T47D (cell line): ENCODE measurements at places on chromosomes 5 and 9.

GRCh38 chr5:32714836-32715235, 3.7 kb downstream of the NPR3 start:
- DNase-seq: no peak

GRCh38 chr9:69535911-69536310, 136.3 kb downstream of the APBA1 start:
- DNase-seq: no peak

DNA sequence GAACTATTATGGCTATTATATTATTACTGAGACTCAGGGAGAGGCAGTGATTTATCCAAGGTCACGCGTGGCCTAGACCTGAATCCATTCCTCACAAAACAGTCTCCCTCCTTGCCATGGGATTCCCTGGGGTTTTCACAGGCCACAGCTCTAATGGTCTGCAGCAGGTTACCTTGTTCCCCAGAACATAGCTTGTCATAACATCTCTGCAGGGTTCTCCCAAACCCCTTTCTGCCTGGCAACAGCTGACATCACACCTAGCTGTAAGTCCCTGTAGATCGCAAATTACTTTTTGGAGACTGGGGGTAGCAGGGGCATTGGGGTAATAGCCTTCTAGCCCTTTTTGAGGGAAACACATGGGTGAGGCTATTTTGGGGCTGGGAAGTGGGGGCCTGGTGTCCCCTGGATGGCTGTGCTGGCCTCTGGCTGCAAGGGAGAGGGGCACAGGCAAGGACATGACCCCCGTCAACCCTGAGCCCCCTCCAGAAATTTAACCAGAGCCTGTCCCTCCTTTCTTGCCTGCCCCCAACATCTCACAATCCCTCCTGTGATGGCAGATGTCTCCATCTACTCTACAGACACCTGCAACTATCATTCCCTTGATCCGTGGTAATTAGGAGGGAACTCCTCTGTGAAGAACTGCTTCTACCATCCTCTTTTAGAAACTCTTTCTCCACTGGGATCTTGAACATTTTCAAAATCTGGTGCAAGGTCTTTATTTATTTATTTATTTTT, 1.3 kb downstream of the CD74 start:
- DNase-seq: peak; percentile 65

GRCh38 chr9:119003882-119004617, 365.2 kb downstream of the BRINP1 start:
- no peak for DNase-seq

DNA sequence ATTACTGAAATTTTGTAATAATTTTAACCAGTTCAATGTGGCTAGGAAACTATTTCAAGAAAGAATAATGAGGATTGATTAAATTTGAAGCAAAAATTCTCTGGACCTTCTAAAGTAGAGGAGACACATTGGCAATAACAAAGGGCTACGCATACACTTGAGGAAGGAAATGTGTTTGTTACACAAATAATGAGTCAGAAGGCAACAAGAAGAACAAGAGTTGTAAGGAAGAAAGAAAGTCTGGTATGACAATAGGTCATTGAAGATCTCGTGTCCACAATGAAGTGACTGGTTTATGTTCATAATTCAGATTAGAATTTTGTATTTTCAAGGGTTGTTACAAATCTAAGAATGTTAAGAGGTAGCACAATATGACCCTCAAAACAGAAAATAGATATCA, 25.8 kb downstream of the ST8SIA4 start:
- DNase-seq: no peak

GRCh38 chr5:126624534-126624933, 23.8 kb downstream of the PHAX start:
- no peak for DNase-seq

DNA sequence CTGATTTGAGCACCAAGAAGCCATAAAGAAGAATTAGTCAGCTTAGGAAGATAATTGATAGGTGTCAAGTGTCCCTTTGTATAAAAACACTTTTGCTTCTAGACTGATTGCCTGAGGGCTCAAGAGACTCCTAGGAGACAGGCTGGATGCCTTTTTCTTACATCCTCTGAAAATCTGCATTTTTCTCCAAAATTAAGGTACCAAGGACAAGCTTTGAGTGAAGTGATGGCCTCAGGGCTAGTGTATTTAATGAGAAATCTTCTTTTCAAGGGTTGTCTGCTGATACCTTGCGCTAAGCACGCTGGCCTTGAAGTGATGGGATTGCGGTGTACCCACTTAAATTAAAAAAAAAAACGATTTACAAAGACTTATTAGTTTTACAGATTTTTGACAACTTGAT, 304.0 kb downstream of the TLR4 start:
- no peak for DNase-seq

DNA sequence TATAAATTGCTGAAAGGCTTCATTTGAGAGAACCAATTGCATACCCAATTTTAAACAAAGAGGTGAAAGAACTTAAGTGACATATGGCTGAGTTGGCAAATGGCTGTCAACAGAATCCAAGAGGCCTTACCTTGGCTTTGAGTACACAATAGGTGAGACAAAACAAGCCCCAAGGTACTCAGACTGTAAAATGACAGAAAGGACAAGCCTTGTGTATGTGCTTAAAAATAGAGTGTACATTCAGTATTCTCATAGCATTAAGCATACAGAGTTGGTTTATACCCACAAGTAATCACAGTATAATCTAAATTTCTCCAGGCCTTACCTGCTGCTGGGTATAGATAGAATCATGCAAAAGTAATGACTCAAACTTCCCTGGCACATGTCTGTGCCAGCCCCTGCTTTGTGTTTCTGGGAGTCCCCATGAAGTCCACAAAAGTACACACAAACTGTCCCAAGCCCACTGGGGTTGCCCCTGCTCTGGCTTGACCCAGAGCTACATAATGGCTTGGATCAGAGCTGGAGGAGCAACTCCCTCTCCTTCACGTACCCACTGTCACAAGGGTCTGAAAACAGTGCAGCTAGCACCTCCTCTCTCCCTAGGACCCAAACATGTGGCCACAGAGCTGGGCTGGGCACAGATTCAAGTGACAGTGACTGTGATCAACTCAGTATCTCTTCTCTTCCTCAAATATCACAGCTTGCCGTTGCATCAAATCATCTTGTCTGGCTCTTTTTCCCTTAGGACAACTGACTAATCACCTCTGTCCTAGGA, 250.8 kb downstream of the ENC1 start:
- peak; percentile 54 for DNase-seq

DNA sequence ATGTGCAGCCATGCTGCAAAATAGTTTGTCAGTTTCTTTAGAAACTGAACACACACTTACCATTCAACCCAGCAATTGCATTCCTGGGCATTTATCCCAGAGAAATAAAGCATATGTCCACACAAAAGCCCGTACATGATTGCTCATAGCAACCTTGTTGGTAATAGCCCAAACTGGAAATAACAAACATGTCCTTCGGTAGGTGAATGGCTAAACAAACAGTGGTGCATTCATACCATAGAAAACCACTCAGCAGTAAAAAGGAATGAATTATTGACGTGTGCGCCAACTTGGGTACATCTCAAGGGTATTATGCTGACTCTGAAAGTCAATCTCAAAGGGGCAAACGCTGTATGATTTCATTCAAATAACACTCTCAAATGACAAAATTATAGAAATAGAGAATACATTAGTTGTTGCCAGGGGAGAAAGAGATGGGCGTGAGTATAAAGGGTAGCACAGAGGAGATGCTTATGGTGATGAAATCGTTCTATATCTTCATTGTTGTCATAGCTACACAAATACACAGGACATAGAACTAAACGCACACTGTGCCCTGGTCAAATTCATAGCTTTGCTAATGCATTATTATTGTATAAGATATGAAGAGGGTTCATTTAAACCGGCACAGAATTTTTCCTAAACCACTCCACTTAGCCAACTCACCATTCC, 58.2 kb downstream of the DRD1 start:
- peak; percentile 62 for DNase-seq

- DNase-seq: no peak
Measured at GRCh38 chr9:108024604-108025003, 535.0 kb upstream of the KLF4 start.
